Stimulated activated naive CD4-positive, alpha-beta T cell treated with Interleukin-2 at 50 U/mL for 16 hours (primary cell): ENCODE measurements at places on chromosomes 11 and 22.
A peak's percentile ranks its signal among the peaks of the same experiment; 100 is the strongest.

DNA sequence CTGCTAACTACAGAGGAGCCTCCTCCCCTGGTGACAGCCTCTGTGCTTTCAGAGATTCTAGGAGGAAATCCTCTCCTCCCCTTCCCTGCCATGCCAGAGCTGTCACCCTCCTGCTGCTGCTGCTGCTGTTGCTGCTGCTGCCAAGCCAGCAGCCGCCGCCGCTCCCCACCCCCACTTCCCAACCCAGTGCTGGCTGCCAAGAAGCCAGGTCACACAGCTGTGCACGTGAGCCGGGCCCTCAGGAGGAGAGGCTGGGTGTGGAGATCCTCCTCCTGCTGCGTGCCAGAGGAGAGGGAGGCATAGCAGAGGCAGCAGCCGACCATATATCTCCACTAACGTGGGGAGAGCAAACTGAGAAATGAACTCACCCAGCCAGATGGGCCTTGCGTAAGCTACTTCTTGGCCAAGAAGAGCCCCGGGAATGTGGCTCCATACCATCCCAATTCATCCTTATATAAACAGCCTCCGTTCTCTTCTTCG, 12.4 kb downstream of the CRY2 start:
- no peak for DNase-seq

GRCh38 chr22:47249370-47249928, 487.0 kb downstream of the TBC1D22A start:
- DNase-seq, result no peak

DNA sequence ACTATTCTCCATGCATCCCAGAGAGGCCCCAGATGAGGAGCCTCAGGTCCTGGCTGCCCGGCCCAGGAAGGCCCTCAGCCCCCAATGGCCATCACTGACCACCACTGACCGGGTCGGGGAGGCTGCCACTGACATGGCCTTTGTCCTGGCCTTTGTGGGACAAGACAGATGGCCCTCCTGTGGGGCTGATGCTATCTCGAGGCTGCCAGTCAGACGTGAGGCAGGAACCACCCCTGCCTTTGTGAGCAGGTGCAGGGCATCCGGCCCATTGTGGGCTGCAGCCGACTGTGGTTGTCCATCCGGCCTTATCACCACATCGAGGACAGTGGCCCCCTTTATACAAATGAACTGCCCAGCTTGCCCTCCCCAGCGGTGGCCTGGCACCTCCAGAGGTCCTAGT, 5.5 kb downstream of the GP1BB start:
- no peak for DNase-seq

DNA sequence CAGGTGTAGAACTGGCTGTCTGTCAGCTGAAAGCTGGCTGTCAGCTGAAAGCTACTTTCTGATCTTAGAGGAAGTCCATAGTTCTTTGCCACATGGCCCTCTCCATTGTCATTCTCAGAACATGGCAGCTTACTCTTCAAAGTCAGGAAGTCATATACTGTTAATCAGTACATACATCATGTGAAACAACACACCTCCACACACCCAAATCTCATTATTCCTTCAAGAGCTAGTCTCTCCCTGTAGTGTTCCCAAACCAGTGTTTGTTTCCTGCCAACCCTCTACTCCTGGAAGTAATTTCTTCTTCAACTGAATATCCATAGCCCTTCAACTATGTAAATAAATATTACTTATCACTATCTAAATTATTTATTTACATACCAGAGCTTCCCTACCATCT, 58.9 kb downstream of the OR5AK2 start:
- DNase-seq, result no peak

GRCh38 chr11:66336234-66337102, at the start of gene RIN1:
Gene RIN1 (minus strand): TSS chr11:66336434. CDS start chr11:66336402, 32 bp downstream.
- DNase-seq, result peak; percentile 60

DNA sequence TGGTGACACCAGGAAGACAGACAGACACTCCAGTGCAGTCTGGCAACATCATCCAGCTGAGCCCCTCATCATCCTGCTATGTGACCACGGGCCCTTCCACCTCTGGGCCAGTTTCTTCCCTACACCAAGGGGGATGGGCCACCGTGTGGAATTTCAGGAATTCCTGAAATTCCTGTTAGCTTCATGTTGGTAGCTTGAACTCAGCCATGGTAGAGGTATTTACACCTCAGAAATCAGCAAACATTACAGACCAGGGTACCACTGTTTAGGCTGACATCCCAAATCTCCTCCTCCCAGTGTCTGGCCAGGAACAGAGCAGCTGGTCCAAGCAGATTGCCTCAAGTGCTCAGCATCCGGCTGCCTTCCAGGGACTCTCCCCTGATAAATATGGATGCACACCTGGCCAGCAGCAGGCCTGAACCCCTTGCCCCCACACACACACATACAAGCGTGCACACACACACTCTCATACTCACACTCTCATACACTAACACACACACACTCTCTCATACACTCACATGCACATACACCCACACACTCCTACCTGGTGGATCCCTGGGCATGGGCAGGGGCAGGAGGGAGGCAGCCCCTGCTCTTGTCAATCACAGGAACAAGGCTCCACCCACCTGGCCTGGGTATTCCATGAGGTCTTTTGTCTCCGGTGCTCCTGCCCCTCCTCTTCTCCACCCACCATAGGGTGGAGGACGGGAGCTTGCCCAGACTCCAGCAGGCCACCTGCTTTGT, 85.2 kb downstream of the BUD13 start:
- DNase-seq, result no peak

DNA sequence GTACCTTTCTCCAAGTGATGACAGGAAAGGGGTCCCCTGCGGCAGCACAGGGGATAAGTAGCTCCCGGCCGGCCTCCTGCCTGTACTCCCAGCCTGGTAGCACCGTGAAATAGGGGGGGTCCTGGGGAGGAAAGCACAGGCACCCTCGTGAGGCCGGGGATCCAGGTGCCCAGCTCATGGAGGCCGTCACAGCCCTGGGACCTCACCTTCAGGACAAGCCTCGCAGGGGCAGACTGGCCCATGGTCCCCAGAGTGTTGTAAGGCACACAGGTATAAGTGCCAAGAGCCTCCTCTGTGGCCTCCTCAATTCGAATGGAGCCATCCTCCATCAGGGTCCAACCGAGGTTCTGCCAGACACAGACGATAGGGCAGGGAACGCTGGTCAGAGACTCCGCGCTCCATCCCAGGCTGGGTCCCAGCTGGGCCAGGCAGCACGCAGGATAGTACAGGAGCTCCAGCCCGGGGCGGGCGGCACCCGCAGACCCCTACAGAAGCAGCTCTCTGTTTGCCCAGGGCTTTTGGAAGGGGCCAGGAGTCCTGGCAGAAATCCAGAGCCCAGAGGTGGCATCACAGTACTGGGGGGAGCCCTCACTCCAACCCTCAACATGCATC, 25.2 kb downstream of the IGSF9B start:
- no peak for DNase-seq

- DNase-seq, result no peak
Measured at GRCh38 chr11:17368551-17368950, 17.0 kb downstream of the NCR3LG1 start.

- no peak for DNase-seq
Measured at GRCh38 chr11:119047205-119047604, 9.8 kb downstream of the HYOU1 start.

- peak; percentile 78 for DNase-seq
Measured at GRCh38 chr11:66002648-66003225, 434 bp downstream of the BANF1 start.

DNA sequence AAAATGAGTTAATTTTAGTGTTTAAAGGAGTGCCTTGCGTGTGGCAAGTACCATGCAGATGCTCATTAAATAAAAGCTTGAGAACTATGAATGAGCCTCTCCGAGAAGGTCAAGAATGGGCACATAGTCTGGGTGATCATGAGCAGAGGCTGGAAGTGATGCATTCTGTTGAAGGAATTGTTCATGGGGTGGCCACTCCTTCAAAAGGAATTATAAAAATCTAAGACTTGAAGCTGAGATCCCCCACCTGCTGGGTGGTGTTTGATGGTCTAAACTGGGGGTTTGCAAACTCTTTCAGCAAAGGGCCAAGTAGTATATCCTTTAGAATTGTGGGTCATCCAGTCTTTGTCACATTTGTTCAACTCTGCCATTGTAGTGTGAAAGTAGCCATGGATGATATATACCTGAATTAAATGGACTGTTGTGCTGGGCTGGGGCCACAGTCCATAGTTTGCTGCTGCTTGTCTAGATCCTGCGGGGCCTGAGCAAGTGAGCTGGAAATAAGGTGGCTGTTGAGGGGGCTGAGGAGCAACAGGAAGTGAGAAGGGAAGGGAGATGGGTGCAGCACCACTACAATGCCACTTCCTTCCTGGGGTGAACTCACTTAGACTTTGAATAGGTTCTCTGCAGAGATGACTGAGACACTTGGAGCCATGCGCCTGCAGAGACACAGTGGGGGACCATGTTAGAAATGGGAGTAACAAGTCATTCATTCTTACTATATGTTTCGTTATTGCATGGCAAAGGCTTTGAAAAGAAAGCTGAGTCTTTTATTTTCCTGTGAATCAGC, 179.0 kb downstream of the SNX19 start:
- no peak for DNase-seq

DNA sequence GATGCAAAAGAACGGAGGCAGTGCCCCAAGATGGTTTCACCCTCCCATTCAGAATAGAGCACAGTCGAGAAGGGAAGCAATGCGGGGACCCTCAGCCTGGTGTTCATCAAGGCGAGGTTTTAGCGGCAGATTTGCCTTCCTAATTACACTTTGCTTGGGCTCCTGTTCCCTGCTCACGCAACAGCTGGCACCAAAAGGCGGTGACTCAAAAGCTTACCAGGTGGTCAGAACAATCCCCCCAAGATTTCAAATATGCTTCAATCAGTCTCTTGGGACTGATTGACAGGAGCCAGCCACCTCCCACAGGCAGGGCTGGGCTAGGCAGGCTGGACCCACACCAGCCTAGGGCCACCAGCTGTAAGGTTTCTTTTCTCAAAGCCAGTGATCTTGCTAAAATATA, 14.2 kb downstream of the IGSF9B start:
- no peak for DNase-seq

- DNase-seq, result no peak
Measured at GRCh38 chr11:108112057-108112456, 9.3 kb upstream of the ACAT1 start.

GRCh38 chr11:23063276-23063675, 203.0 kb upstream of the CCDC179 start:
- DNase-seq, result no peak

- no peak for DNase-seq
Measured at GRCh38 chr22:47130883-47131631, 368.6 kb downstream of the TBC1D22A start.

- no peak for DNase-seq
Measured at GRCh38 chr11:71062199-71062598, 190.2 kb downstream of the SHANK2 start.

- DNase-seq, result no peak
Measured at GRCh38 chr11:102012946-102013345, 34.3 kb upstream of the CFAP300 start.

- no peak for DNase-seq
Measured at GRCh38 chr11:115776916-115777315, 272.7 kb upstream of the CADM1 start.

DNA sequence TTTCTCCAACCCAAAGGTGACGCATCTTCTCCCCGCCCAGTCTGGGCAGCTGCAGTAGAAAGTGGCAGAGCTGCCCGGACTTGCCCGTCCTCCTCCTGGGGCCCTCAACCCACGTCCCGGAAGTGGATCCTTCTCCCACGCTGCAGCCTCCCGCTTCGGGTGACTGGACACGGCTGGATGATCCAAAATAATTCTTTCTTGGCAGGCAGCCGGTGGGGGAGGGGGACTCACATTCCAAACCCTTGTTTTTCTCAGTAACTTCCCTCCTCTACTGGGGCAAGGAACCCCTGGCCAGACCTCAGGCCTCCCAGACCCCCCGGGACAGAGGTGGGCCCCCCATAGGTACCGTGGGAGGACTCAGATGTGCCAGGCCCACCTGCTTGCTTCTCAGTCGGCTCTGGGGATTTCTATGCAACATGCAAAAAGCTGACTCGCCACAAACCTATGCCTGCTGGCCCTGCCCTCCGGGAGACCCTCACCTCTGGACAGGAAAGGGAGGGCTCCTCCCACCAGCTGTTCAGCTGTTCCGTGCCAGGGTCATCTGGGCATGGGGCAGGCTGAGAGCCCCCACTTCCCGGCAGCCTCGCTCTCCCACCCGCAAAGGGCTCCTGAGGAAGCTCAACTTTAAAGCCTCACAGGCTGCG, 1.4 kb downstream of the PLXNB2 start:
- no peak for DNase-seq

DNA sequence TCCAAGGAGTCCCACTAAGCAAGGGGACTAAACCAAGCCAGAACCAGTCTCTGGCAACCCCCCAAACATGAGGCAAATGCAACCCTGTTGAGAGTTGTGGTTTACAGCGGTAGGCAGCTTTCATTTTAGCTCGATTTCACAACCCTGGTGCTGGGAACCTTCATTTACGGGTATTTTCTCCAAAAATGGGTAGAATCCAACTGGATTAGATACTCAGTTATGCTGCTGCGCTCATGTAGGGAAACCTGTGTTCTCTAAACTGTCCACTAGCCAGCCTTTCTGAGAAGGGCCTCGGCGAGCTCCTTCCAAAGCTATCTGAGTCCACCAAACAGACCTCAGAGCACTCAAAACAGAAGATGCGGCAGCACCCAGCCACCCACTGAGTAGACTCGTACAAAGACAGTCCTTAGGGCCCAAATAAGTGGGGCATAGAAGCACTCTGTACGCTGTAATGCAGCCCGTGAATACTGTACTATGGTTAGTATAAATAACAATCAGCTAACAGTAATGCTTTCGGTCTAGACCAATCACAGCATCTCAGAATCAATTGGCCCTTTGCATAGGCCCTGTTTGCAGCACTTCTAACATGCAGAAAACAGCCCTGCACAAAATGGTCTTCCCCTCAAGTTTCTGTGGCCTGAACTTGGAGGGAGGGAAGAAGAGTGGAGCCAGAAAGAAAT, 104.7 kb downstream of the ETS1 start:
- DNase-seq, result peak; percentile 53

DNA sequence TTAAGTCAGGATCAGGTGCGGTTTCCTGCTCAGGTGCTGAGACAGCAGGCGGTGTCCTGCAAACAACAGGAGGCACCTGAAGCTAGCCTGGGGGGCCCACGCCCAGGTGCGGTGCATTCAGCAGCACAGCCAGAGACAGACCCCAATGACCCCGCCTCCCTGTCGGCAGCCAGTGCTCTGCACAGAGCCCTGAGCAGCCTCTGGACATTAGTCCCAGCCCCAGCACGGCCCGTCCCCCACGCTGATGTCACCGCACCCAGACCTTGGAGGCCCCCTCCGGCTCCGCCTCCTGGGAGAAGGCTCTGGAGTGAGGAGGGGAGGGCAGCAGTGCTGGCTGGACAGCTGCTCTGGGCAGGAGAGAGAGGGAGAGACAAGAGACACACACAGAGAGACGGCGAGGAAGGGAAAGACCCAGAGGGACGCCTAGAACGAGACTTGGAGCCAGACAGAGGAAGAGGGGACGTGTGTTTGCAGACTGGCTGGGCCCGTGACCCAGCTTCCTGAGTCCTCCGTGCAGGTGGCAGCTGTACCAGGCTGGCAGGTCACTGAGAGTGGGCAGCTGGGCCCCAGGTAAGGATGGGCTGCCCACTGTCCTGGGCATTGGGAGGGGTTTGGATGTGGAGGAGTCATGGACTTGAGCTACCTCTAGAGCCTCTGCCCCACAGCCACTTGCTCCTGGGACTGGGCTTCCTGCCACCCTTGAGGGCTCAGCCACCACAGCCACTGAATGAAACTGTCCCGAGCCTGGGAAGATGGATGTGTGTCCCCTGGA, at the start of gene MYO7A:
MYO7A (plus strand) TSS at position 327 of the 772 bp plus-strand sequence. CDS start 2,389 bp downstream, outside the sequence.
- DNase-seq, result no peak
